ENCODE measurements at places on chromosomes 1 and 21.

DNA sequence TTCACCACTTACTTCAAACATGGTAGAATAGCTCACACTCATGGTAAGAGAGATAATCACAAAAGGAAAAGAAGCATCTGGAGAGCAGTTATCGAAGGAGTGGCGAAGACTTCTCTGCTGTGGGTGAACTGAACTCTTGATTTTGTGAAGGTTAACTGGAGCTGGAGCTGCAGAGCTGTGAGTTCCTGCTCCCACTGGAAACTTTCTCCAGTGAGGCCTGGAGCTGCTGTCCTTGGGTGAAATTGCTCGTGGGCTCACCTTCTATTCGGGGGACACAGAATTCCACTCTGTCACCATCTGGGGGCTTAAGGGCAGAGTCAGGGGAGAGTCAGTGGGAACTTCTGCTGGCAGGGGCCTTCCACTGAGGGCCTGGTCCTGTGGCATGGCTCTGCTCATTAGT lies 45.9 kb downstream of the MAB21L3 start:
- no peaks in the 10 kb centered on the region for H3K27me3 ChIP-seq
- peak; percentile 49 for DNase-seq
- no peak overlapping the region for H3K27ac ChIP-seq
- no peaks in the 10 kb centered on the region for H3K36me3 ChIP-seq
- H3K4me3 ChIP-seq, result no peak overlapping the region
- peaks cover 3% of the 10 kb centered on the region for H3K4me1 ChIP-seq

GRCh38 chr1:12196641-12197482 lies 30.1 kb downstream of the TNFRSF1B start:
- H3K27me3 ChIP-seq, result no peaks in the 10 kb centered on the region
- no peak for DNase-seq
- no peak overlapping the region for H3K4me3 ChIP-seq
- no peak overlapping the region for H3K27ac ChIP-seq
- H3K4me1 ChIP-seq, result no peaks in the 10 kb centered on the region

DNA sequence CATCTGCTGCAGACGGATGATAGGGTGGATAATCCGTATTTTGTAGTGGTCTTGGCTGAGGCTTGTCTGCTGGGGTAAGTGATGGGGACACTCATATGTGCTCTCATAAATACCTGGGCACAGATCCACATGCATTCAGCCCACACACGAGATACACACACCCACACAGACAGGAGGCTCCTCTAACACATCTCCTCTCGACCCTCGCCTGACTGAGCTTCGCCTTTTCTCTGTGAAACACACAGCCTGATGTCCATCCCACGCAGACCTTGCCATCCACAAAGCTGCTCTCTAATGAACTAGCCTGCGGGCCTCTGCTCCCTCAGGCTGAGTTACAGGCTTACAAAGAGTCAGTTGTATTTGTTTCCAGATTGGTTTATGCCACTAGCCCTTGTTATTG lies 96.3 kb upstream of the CSF3R start:
- H3K36me3 ChIP-seq, result no peaks in the 10 kb centered on the region
- no peaks in the 10 kb centered on the region for H3K4me1 ChIP-seq
- no peak overlapping the region for H3K4me3 ChIP-seq
- no peak for DNase-seq
- peaks cover 43% of the 10 kb centered on the region for H3K27me3 ChIP-seq

GRCh38 chr1:78468521-78468920 lies 22.3 kb upstream of the PTGFR start:
- H3K36me3 ChIP-seq, result no peaks in the 10 kb centered on the region
- H3K27ac ChIP-seq, result no peak overlapping the region
- no peak overlapping the region for H3K4me3 ChIP-seq
- peaks cover 3% of the 10 kb centered on the region for H3K4me1 ChIP-seq
- H3K27me3 ChIP-seq, result no peaks in the 10 kb centered on the region
- DNase-seq, result no peak

DNA sequence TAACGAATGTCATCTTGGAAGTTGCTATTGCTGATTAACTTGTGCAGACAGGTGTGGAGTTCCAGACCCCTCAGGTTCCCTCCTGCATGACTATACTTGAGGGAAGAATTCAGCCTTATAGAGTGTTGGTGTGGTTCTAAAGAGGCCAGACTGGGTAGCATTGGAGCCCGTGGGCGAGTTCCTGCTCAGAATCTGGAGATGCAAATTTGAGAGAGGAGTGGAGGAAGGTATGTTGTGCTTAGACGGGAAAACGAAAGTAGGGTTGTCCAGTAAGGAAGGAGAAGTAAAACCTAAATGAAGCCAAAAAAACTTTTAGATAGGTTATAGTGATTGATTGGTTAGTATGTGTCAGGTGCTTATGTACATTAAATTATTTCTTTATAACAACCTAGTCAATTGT lies 79.2 kb downstream of the ZNF326 start:
- no peak overlapping the region for H3K4me3 ChIP-seq
- H3K36me3 ChIP-seq, result no peaks in the 10 kb centered on the region
- no peak for DNase-seq
- H3K27me3 ChIP-seq, result no peaks in the 10 kb centered on the region
- H3K27ac ChIP-seq, result no peak overlapping the region
- H3K4me1 ChIP-seq, result no peaks in the 10 kb centered on the region

DNA sequence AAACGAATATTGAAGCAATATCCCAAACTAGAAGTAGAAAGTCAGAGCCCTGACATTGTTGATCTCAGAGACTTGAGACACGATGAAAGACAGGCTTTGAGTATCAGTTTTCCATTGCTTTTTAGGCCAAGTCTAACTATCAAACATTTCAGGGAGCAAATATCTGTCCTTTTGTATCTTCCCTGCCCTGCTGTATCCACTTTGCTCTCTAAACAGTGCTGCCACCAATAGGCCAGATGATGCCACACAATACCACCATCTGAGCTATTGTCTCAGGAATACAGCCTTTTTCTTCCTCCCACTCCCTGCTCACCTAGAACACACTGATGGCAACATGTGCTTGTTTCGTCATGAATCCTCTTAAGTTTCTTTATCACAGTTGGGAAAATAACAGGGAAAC lies 62.6 kb upstream of the SPAG17 start:
- H3K27me3 ChIP-seq, result no peaks in the 10 kb centered on the region
- H3K36me3 ChIP-seq, result no peaks in the 10 kb centered on the region
- H3K27ac ChIP-seq, result no peak overlapping the region
- no peaks in the 10 kb centered on the region for H3K4me1 ChIP-seq
- DNase-seq, result no peak
- H3K4me3 ChIP-seq, result no peak overlapping the region

DNA sequence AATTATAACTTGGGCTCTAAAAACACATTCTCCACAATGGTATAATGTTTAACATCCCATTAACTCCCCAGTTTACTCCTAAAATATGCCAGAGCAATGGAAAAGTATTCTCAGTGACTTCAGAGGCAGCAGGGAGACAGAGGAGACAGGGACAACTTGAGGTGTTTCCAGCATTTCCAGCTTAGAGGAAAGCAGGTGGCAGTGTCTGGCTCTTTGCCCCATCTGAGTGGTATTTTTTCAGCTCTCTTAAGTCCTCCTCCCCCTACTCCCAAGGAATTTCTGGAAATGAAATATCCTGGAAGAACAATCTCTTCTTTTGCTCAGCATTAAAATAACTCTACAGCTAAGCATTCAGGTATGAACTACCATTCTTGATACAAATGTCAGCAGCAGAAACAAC lies 10.8 kb upstream of the ERMAP start:
- no peaks in the 10 kb centered on the region for H3K4me1 ChIP-seq
- no peak overlapping the region for H3K27ac ChIP-seq
- H3K4me3 ChIP-seq, result no peak overlapping the region
- no peaks in the 10 kb centered on the region for H3K27me3 ChIP-seq
- no peak for DNase-seq

Data from suprapubic skin (tissue), 4 donors.